ENCODE measurements at places on chromosomes 4 and X. TPM values are rescaled to one million over a fixed set of nuclear protein-coding genes. Genes with fewer than 3 reads are reported as not detected.

LRBA gene
- 39.4 TPM for total RNA-seq

SPARCL1 gene
- not detected for total RNA-seq

DNA sequence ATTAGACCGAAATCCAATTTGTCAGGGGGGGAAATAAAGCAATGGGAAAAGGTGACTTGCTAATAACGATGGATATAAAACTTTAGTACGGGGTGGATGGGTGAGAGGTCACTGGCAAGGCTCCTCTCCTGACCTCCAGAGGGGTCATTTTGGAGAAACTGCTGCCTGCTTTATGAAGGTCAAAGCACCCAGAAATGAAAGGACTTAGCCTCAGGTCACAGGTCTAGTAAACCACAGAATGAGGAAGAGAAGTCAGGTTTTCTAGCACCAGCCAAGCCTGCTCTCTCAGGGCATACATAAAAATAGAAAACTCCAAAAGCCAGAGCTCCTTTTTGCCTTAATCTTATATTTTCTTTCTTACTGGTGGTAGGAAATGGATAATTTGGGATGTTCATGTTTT, 134.2 kb downstream of the SHROOM3 start:
- no peak for DNase-seq

- DNase-seq, result peak; percentile 60
These were observed 48.1 kb upstream of the ENPP6 start for GRCh38 chr4:184265546-184266351.

DNA sequence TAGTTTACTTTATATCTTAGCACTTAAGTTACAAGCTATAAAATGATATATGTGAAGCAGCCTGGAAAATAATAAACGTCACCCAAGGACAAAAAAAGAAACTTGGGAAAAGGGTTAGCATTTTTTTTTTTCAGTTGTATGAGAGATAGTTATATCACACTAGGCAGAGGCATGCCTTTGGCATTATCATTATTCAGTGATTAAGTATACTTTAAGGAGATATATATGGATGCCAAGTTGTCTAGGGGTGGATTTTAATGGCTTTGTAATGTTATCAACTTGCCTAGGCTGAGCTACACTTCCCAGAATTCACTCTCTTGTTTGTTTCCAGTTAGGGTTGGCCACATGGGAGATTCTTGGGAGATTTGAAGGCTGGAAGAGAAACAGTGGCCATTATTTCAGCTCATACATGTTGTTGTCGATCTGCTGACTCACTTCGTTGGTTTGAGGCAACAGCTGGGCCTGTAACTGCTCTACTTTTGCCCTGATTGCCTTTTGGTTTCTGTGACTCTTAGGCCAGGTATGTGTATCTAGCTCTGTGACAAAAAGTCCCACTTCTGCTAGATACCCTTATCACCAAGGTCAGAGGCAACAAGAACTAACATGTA, 11.5 kb upstream of the SRPX start:
- peak; percentile 91 for DNase-seq

DNA sequence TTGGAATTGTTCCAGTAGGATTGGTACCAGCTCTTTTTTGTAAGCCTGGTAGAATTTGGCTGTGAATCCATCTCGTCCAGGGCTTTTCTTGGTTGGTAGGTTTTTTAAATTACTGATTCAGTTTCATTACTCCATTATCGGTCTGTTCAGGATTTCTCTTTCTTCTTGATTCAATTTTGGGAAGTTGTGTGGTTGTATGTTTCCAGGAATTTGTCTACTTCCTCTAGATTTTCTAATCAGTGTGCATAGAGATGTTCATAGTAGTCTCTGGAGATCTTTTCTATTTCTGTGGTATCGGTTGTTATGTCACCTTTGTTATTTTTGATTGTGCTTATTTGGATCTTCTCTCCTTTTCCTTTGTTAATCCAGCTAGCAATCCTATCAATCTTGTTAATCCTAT, 248.7 kb downstream of the ARHGAP10 start:
- no peak for DNase-seq

DNA sequence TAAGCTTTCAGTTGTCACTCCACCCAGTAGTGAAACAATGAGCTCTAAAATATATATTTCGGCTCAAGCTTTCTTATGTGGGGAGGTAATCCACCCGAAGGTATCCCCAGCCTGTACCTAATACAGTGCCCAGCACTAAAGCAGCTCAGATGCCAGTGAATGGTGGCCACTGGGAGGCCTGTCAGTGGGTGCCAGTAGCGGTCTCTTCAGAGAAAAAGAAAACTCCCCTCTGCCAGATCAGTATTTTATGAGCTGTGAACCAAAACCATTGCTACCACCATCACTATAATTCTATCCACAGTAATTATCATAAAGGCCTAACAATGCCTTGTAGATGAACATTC, 835 bp upstream of the NFKB1 start:
- DNase-seq, result peak; percentile 26

GRCh38 chr4:140996766-140997165, 136.5 kb downstream of the RNF150 start:
- peak; percentile 13 for DNase-seq

- DNase-seq, result no peak
These were observed 51.7 kb upstream of the CHRNA9 start for GRCh38 chr4:40283413-40283812.

DNA sequence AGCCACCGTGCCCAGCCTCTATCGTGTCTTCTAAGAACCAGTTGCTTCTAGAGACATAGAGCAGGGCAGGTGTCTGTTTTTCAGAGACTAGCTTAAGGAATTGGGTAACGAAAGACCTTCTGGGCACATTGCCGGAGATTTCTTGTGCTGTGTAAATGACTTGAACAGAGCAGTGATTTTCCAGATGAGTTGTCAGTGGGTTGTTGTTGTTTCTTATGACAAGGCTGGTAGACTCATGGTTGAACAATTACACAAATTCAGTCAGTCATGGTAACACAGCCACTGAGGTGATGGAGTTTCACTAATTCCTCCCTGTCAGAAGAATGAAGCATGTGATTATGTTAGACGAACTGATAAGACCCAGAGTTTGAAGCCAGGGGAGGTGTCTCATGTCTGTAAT, 20.5 kb upstream of the DDX3X start:
- peak; percentile 72 for DNase-seq

All from LHCN-M2 (cell line).